ENCODE measurements at places on chromosomes 4 and X.

- DNase-seq = no peak
These were observed 7.3 kb upstream of the TMEM33 start for GRCh38 chr4:41927796-41928499.

DNA sequence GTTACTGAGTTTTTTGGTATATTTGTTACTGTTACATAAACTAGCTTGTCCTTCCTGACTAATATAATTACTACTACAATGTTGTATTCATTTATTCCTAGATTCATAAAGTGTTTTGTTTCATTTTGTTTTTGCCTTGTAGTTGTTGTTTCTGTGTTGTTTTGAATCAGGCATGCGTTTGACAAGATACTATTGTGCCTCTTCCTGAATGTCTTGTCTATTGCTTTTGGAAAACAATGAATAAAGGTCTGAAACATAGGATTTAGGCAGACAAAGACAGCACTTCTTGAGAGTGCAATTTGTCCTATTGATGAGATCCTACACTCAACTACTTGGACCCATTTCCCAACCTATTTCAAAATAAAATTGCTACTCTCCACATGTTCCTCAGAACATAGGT is 630.4 kb upstream of the BOD1L1 start:
- DNase-seq = no peak

- no peak for DNase-seq
These were observed 2.4 kb downstream of the MGST2 start for GRCh38 chr4:139668036-139668435.

GRCh38 chr4:180330521-180330920 is 1912.7 kb upstream of the TENM3 start:
- no peak for DNase-seq

GRCh38 chr4:65670331-65671031 is at the start of gene EPHA5:
Gene EPHA5 (minus strand): TSS chr4:65670489. CDS start chr4:65669742, 747 bp downstream.
- DNase-seq = no peak

DNA sequence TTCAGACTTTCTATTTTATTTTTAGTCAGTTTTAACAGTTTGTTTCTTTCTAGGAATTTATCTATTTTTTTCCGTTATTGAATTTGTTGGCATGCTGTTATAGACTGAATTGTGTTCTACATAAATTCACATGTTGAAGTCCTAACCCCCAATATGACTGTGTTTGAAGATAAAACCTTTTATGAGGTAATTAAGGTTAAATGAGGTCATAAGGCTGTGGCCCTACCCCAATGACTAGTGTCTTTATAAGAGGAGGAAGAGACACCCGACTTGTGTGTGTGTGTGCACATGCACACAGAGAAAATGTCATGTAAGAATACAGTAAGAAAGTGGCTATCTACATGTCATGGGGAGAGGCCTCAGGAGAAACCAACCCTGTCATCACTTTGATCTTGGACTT is 146.3 kb downstream of the BRWD3 start:
- no peak for DNase-seq

DNA sequence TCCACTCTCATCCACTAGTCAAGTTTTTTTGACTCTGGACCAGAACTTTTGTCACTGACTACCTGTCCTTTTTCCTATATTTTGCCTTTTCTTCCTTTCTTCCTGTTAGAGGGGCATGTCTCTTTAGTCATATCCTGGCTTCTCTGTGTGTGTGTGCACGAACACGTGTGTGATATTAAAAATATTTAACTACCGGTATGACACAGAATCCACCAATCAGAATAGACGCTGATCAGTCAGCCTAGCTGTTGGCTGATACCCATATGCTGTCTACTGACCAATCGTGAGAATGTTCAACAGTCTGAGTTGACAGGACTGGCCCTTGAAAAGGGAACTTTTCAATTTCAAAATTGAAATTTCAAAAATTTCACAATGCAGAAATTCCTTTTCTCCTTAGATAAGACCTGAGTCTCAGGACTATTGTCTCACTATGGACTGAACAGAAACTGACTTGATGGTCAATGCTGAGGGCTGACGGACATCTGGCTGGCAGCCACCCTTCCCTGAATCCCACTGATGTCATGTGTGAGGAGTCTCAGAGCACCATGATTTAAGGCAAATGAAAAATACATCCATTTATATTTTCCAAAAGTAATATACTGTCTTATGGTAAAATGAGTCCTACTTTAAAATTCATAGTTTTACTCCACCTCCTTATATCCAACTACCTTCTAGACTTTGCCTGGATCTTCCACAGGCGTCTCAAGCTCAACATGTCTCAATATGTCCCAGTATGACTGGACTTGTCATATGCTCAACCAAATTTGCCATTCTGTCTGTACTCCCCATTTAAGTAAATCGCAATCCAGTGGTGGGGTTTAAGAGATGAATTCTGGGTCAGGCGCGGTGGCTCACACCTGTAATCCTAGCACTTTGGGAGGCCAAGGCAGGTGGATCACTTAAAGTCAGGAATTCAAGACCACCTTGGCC is 78.0 kb downstream of the CHRNA9 start:
- no peak for DNase-seq

- no peak for DNase-seq
These were observed 21.1 kb downstream of the PDE6B start for GRCh38 chr4:646460-646859.

GRCh38 chrX:41670112-41670511 is 18.7 kb upstream of the GPR34 start:
- DNase-seq = no peak

GRCh38 chr4:98604723-98605122 is 53.7 kb downstream of the TSPAN5 start:
- no peak for DNase-seq

DNA sequence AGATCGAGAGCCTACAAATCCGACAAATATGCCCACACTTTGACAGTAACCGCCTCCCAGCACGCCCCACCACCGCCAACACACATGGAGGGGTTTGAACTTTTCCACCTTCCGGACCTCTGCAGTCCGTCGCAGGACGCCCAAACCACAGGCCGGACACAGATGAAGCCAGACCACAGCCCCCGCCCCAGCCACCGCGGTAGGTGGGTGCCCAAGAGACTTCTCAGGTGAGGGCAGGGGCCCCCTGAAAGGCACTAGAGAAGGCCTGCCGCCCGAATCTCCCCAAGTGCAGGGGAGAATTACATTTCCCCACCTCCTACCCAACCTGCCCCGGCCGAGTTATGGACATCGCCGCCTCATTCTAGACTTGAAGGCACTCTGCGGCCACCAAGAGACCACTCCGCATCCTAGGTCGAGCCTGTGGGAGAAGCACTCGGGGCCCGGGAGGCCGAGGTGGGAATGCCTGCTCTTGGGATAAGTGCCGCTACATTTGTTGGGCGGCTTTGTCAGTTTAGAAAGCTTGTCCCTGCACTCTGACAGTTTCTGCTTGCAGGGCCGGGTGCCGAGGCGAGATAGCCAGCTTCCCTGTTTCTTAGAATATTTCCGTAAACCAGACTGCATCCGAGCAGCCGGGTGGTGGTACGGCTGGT is 21.5 kb downstream of the HAND2 start:
- DNase-seq = no peak

DNA sequence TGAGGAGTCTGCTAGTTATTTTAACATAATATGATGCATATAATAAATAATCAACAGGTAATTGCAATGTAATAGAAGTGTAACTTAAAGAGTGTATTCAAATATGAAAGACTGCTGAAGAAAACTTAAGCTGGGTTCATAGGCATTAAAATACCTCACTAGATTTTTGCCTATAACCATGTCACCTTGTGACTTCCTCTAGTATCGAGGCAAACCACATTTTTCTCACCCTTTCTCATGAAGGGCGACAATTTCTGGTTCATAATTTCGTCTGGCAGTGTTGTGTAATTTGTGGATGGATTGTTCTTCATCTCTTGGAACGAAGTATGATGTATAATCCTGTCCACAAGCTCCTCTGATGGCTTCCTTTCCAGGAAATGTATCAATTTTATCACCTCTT is 16.0 kb downstream of the SULT1E1 start:
- no peak for DNase-seq

- DNase-seq = no peak
These were observed 9.8 kb downstream of the LAMP2 start for GRCh38 chrX:120459309-120459708.

DNA sequence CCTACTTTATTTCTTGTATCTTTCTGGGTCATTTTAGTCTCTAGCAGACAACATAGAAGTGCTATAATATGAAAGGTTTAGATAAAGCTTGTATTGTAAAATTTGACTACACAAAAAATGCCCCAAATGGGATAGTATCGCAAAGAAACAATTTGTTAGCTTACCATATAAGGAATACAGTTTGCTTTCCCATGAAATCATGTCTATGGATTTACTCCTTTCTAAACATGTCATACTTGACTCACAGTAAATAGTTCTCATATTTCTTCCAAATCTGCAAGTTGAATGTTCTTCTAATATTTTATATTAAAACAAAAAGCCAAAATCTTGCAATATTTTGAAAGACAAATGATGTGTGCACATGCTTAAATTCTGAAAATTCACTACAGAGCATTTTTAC is 103.9 kb downstream of the PPA2 start:
- no peak for DNase-seq

DNA sequence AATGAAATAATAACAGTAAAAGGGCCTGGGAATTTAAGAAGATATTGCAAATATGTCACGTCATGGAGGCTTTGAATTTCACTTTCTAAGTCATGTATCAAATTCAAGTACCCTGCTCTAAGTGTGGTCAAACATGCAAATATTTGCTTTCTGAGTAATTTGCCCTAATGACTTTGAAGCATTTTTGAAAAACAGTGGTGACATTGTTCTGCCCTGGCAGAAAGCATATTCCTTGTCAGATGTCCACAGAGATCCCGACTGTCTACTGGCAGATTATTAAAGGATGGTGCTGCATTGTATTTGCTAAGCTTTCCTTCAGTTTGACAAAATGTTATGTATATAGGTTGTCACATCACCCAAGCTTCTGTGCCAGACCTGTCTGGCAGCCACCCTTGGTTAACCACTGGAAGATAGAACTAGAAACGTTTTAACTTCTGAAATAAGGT is 92.5 kb downstream of the ANK2 start:
- DNase-seq = no peak

DNA sequence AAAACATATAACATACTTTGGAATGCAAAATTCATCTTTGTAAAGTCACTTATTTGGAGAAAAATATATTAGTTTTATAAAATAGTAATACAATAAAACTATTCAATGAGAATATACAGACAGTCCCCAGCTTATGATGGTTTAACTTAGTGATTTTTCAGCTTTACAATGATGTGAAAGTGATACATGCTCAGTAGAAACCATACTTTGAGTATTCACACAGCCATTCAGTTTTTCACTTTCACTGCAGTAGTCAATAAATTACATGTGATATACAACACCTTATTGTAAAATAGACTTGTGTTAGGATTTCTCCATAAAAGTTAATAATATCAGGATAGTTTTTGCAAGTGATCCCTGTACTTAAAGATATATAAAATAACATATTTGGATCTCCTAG is 436.0 kb downstream of the CENPC start:
- no peak for DNase-seq

- DNase-seq = peak; percentile 84
These were observed 37.0 kb upstream of the FAM156A start for GRCh38 chrX:52995135-52995986.

DNA sequence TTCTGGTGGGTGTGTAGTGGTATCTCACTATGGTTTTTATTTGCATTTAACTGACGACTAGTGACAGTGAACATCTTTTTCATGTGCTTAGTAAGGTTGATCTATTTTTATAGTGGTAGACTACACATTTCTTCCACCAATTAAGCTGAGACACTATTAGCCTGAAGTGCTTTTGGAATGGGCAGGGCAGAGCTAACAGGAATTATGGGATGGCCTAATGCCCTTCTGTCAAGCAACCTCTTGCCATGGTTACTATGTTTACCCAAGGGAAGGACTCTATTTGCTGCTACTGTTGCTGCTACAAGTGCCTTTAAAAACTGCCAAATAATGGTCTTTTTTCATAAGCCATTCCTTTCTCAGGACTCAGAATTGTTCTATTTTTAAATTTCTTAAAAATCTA is 676.7 kb upstream of the ACTRT1 start:
- DNase-seq = no peak

DNA sequence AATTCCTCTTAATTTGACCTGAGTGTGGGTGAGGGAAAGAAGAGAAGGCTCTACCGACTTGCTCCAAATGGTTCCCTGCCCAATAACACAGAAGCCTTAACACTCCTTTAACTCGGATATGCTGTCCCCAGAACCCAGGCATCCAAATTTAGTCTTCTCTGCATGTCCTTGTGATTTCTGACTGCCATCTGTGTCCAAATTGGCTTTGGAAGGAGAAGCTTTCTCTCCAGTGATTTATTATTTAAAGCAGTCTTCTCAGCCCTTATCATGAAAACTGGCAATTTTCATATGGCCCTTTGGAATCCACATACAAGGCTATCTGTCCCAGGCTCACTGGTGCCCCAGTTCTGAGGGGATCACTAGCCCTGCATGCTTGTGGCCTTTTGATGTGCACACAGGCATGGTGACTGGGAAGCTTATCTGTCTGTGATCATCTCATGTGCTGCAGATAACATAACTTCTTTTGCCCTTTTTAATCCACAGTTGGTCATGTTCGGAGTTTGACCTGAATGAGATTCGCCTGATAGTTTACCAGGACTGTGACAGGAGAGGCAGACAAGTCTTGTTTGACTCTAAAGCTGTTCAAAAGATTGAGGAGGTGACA is 56.7 kb downstream of the FNIP2 start:
- DNase-seq = no peak

DNA sequence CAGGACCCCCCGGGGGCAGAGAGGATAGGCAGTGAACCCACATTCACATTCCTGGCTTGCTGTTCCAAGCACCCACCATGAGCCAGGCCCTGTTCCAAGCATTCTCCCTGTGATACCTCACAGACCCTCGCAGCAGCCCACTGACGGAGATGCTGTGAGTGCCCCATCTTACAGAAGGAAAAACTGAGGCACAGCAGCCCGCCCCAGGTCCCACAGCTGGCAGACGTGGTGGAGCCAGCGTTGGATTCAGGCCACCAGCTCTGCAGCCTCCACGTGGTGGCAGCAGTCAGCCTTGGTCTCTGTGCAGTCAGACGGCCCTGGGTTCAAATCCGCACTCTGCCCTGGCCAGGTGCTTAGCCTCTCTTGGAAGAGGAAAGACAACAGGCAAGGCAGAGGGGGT is 16.8 kb downstream of the MAN2B2 start:
- no peak for DNase-seq

GRCh38 chr4:155624478-155624877 is 42.2 kb upstream of the GUCY1A1 start:
- no peak for DNase-seq
